Activated T-helper 9 cell treated with anti-CD3 and anti-CD28 coated beads, Interleukin-2, amount 50 U/mL, for 16 hours (primary cell): ENCODE measurements at places on chromosomes 1 and 21.

DNA sequence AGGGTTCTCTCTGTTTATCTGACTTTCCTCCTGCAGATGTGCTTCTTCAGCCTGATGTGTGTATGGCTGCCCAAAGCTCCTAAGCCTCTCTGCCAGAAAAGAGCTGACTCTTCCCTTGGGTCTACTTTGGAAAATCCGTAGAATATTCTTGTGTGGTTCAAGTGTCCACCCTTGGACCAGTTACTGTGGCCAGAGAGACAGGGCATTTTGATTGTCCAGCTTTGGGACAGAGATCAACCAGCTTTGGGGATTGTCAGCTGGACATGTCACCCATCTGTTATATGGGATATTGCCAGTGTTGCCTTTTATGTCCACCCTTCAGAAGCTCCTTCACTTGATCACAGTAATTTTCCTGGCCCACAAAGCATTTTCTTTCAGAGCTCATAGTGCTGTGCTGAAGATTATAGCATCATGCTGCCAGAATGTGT is 126.2 kb upstream of the L1TD1 start:
- no peak for DNase-seq

DNA sequence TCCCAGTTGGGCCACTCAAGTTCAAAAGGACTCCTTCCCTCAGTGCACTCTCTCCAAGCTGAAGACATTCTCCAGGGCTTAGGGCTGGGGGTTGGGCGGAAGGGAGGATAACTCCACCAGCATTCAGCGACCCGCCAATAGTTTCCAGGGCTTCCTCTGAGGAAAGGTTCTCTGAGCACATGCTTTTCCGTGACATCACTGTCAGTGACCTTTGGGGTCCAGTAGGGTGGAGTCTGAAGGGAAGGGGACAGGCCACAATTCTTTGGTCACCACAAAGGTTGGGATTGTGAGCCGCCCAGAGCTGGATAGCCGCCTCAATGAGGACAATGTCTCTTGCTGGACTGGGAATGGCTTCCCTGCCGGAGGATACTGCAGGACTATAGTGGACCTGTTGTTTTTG is 22.8 kb upstream of the RXRG start:
- no peak for DNase-seq

GRCh38 chr1:115710859-115711624 is 57.5 kb downstream of the CASQ2 start:
- no peak for DNase-seq

DNA sequence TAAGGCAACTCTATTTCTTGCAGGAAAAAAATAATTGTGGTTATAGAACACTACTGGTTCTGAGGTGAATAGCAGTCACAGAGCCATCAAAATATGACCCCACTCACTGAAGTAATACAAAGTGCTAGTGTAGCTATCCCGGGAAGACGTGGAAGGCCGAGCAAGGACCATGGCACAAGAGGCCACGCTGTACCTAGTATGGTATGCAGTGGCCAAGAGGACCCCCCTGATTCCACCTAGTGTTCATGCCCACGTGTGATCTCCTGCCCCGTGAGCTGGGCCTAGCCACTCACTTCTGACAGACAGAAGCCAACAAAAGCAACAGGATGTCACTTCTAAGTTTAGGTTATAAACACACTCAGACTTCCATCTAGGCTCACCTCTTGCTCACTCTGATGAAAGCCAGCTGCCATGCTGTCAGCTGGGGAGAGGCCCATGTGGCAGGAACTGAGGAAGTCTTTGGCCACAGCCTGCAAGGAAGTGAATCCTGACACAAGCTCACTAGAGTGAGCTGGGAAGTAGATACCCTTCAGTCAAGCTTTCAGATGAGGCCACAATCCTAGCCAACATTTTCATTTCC is 21.7 kb upstream of the LSS start:
- no peak for DNase-seq

DNA sequence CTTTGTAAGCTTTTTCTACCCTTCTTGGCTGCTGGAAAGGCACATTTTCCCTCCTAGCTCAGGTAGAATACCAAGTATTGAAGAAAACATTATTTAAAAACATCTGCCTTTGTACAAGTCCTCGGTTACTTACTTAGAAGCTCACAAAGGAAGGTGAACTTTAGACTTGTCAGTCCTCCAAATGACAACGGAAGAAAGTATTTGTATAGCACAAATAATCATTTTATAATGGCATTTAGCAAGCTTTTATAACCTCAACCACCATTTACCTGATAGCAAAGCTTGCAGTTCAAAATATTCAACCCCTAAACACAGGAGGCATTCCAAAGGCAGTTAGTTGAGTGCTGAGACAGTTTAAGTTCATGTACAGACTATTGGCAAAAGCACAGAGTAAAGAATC is 2.5 kb upstream of the FCAMR start:
- no peak for DNase-seq

DNA sequence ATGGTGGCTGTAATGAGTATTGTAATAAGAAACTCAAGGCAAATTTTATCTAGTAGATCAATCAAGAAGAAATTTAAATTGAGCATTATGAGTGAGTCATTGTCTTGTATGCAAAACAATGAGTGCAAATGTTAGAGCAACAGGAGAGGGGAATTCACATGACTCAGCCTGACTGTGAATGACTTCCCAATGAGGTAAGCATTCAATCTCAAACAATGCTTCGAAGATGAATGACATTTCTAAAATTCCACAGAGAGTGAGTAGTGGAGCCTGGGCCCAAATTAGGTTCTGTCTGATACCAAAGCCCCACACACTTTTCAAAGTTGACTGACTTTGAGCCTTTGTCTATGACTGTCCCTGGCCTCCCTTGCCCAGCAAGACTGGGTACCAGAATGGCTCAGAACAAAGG is 738.0 kb downstream of the PTPRU start:
- no peak for DNase-seq

DNA sequence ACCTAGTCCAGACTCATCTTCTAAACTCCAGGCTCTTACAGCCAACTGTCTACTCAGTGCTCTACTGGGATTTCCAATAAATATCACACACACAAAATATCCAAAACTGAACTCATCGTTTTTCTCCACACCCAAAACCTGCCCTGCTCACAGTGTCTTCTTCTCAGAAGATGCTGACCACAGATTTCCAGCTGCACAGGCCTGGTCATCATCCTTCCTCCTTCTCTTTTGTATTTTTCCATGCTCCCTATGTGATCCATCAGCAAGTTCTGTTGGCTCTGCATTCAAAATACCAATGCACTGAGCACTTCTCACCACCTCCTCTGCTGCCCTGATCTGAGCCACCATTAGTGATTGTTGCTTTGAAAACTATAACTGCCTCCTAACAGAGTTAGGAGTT is 159.5 kb upstream of the KAZN start:
- no peak for DNase-seq

- no peak for DNase-seq
These were observed 544 bp downstream of the PPM1J start for GRCh38 chr1:112714313-112715263.

DNA sequence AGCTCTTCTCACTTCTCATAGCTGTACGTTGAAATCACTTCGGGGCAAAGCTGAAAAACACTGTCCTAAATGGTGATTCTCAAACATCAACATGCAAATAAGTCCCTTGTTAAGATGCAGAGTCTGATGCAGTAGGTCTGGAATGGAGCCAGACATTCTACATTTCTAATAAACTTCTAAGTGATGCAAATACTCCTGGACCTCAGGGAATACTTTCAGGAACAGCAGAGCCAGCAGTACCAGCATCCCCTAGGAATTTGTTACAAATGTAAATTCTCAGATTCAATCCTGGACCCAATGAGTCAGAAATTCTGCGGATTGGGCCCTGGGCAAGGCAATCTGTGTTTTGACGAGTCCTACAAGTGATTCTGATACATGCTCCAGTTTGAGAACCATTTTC is 152.3 kb downstream of the PCNX2 start:
- DNase-seq = no peak

DNA sequence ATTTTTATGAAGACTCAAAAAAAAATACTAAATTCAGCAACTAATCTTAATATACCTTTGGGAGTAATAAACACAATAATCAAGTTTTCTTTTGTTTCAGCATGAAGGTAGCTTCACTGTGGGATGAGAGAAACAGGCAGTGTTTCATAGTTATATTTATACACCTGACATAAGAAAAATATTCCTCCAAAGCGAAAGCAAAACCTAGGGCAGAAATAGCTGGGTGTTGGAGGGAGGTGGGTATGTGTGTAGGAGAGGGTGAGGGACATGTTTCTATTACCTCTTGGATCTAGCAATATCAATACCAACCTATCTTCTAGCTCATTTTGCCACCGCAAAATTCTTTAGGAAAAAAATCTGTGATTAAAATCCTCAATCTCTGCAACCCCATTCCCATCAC is 24.9 kb upstream of the MAN1A2 start:
- DNase-seq = no peak

DNA sequence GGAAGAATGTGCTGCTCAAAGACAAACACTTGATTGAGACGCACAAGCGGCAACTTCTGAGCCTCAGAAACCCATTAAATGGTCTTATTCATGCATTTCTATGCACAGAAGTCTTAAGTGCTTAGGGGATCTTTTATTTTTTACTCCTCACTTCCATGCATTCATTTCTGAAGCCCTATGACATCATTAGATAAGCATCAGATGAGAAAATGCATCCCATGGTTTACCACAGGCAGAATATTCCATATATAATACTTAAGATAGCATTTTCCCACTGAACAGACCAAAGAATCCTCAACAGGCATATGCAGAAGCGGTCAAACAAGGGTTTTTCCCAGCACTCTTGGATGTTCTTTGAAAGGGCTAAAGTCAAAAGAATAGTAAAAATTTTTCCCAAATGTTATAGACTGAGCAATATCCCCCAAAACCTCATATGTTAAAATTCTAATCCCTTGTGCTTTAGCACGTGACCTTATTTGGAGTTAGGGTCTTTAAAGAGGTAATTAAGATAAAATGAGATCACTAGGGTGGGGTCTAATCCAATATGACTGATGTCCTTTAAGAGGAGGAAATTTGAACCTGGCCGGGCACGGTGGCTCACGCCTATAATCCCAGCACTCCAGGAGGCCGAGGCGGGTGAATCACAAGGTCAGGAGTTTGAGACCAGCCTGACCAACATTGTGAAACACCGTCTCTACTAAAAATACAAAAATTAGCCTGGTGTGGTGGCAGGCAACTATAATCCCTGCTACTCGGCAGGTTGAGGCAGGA is 22.6 kb upstream of the FAM89A start:
- DNase-seq = no peak

DNA sequence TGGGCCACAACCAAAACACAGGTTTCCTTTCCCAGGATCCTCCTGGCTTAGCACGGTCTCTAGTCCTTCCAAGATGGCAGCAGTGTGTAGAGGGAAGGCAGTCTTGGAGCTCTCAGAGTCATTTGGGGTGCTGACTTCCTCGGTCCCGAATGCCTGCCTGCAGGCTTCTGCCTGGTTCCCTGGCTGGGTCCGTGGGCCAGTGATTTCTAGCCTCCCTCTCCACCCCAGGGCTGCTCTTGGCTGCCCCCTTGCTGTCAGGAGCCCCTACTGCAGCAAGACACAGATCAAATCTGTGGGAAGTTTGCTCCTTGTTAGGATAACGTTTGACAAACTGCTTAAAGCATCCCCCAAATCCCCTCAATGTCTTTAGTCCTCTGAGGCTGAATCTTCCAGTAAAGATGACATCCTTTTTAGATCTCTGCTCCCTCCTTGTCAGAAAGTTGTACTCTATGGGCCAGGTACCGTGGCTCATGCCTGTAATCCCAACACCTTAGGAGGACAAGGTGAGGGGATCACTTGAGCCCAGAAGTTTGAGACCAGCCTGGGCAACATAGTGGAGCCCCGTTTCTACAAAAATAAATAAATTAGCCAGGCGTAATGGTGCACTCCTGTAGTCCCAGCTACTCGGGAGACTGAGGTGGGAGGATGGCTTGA is 272.5 kb downstream of the RRAGC start:
- peak; percentile 4 for DNase-seq

DNA sequence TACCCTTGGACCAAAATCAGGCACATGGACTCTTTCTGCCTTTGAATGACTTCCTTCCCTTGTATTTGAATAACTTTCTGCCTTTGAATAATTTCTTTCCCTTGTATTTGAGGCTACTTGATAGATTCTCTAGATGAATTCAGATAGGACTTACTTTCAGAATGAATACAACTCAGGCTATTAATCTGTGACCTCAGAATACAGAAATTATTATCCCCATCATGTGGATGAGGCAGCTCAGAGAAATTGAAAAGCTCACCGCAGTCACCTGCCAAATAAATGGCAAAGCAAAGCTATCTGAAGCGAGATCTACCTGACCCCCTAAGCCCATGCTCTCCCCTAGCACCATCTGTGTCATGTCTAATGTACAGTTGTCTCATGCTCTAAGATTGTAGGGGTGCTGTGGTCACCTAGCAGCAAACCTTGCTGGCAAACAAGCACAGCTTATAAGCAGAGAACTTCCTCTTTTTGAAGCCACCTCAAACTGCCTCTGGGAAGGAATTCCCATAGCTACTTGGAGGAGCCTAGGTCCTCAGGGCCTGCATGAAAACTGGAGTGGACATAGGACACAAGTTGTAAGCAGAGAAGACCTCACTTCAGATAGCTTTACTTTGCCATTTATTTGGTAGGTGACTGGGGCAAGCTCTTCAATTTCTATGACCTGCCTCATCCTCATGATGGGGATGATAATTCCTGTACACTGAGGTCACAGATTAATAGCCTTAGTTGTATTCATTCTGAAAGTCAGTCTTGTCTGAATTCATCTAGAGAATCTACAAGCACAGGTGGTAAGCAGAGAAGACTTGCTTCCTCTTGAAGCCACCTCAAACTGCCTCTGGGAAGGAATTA is 66.1 kb downstream of the FASLG start:
- DNase-seq = no peak

DNA sequence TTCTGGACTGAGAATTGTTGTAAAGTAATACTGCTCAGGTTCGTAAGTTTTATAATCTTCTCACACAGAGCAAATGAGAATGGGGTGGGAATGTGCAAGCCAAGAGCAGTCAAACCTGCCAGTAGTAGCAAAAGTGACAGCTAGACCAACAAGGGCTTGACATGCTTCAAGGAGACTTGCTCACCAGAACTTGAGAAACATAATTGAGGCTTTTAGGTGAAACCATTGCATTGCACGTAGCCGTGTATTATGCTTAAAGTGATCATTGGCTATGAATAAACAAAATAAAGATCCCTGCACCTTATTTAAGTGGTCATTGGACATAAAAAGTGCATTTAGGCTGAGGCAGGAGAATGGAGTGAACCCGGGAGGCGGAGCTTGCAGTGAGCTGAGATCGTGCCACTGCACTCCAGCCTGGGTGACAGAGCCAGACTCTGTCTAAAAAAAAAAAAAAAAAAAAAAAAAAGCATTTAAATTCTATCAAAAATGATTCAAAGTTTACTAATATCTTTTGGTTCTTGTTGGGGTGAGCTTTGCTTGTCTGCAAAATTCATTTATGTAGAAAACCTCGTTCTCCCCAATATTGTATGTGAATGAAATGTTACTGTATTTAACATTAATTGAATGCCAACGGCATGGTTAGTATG is 11.8 kb upstream of the CCT8 start:
- no peak for DNase-seq

- DNase-seq = no peak
These were observed 201.4 kb upstream of the SGIP1 start for GRCh38 chr1:66332548-66332901.
